ENCODE measurements at places on chromosomes 3 and 15.

DNA sequence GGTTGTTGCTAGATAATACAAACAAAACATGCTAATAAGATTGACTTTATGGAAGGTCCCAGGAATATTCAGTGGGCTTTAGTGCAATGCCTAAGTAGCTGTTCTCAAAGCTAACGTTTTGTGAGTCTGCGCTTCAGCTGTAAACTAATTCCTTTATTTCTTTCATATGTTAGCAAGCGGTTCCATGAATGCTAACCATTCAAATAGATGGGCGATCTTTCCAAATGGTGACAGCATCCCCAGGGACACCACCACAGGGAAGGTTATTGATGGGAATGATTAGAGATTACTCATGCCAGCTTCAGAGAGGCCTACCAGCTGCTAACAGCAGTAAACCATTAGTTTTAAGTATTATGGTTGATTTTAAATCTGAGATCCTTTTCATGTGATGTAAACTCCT, 405.7 kb upstream of the MCTP2 start:
- H3K36me3 ChIP-seq = no peaks in the 10 kb centered on the region
- H3K27me3 ChIP-seq = no peaks in the 10 kb centered on the region
- no peaks in the 10 kb centered on the region for H3K4me1 ChIP-seq
- no peak overlapping the region for H3K4me3 ChIP-seq
- no peak overlapping the region for H3K27ac ChIP-seq
- no peak for DNase-seq

DNA sequence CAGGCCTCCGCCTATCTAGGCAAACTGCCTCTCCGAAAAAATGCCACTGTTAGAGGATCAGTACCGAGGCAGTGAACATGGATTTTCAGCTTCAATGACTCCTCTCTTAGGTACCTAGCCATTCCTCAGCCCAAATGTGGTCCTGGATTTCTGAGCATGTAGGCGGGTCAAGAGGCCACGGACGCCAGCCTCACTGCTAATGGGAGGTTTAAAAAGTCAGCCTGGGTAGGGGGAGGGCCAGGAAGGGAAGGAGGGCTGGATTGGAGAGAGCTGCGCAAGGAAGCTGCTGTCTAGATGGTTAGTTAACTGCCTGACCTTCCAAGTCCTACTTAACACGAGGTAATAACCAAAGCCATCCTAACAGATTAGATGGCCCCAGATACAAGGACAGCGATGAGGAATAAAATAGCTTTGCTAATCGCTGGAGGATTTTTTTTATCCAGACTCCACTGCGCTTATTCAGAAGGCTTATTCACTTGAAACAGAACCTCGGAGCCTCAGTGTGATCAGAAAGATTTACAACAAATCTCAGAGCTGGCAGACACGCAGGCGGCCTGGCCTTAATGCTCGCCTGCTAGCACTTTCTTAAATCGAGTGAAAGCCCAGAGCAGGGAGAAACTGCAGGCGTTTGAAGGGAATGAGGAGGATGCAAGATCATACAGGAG, 34.3 kb downstream of the TLE3 start:
- no peaks in the 10 kb centered on the region for H3K4me1 ChIP-seq
- H3K27me3 ChIP-seq = no peaks in the 10 kb centered on the region
- no peak overlapping the region for H3K4me3 ChIP-seq
- DNase-seq = no peak
- H3K27ac ChIP-seq = no peak overlapping the region

GRCh38 chr3:12796171-12797123, at the start of gene CAND2:
TSS of gene CAND2 (plus strand) at chr3:12796680. CDS start at chr3:12796721, 41 bp downstream.
- H3K4me1 ChIP-seq = no peaks in the 10 kb centered on the region
- DNase-seq = no peak
- no peak within 1 kb of the TSS for H3K27ac ChIP-seq
- peak within 1 kb of the TSS; percentile 48 for H3K4me3 ChIP-seq

- no peak for DNase-seq
- peaks cover 3% of the 10 kb centered on the region for H3K4me1 ChIP-seq
- no peak overlapping the region for H3K27ac ChIP-seq
- no peaks in the 10 kb centered on the region for H3K36me3 ChIP-seq
Measured at GRCh38 chr3:187139895-187140253, 578 bp upstream of the RPL39L start.

- no peak for DNase-seq
- H3K4me3 ChIP-seq = no peak overlapping the region
- H3K27ac ChIP-seq = no peak overlapping the region
- no peaks in the 10 kb centered on the region for H3K27me3 ChIP-seq
- no peaks in the 10 kb centered on the region for H3K4me1 ChIP-seq
Measured at GRCh38 chr15:42373274-42373673, 14.0 kb downstream of the CAPN3 start.

DNA sequence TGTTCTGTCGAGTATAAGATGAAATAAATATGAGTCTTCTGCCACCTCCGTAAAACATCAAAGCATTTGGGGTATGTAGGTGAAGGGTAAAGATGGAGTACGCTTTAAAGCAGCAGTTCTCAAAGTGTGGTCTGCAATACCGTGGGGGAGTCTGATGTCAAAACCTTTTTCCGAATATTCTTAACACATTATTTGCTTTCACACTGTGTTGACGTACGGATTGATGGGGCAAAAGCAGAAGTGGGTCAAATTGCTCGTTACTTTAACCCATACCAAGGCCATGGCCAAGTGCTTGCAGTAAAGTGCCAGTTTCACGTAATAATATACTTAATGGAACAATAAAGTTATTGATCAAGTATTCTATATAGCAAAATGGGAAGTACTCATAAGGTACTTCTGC, 36.3 kb downstream of the PAK2 start:
- H3K36me3 ChIP-seq = peaks cover 7% of the 10 kb centered on the region
- H3K4me1 ChIP-seq = no peaks in the 10 kb centered on the region
- no peak overlapping the region for H3K27ac ChIP-seq
- no peaks in the 10 kb centered on the region for H3K27me3 ChIP-seq

DNA sequence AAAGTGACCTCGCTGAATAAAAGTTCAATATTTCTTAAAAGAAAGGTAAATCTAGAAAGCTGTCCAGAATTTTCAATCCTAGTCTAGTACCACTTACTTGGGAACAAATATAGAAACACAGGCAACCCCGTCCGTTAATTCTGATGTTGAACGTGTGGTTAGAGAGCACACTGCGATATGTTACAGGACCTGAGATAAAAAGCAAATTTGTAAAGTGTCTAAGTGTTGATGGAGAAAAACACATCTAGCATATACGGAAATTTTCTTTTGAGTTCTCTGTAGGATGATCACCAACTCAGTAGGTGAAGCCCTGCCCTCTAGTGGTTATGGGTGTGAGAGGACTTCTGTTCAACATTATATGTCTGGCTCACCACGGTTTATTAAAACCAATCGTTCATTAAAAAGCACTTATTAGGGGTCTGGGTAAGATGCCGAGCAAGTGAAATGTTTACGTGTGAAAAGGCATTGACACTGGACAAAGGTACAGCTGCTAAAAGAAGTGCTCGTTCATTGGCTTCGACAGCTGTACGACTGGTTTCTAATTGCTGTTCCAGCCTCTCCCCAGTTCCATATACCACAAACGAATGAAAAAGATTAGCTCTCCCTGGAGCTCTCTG, 1.0 kb upstream of the ATP2C1 start:
- H3K4me1 ChIP-seq = peaks cover 8% of the 10 kb centered on the region
- H3K27ac ChIP-seq = peak overlapping the region; percentile 73
- no peaks in the 10 kb centered on the region for H3K27me3 ChIP-seq
- peak overlapping the region; percentile 98 for H3K4me3 ChIP-seq

- H3K4me1 ChIP-seq = no peaks in the 10 kb centered on the region
- DNase-seq = peak; percentile 83
- H3K27me3 ChIP-seq = no peaks in the 10 kb centered on the region
- no peak overlapping the region for H3K27ac ChIP-seq
- no peaks in the 10 kb centered on the region for H3K36me3 ChIP-seq
Measured at GRCh38 chr3:190883973-190884832, 21.7 kb upstream of the GMNC start.

GRCh38 chr3:79032686-79033318, 735.0 kb downstream of the ROBO1 start:
- H3K4me1 ChIP-seq = no peaks in the 10 kb centered on the region
- DNase-seq = peak; percentile 67
- H3K36me3 ChIP-seq = no peaks in the 10 kb centered on the region
- no peak overlapping the region for H3K27ac ChIP-seq

DNA sequence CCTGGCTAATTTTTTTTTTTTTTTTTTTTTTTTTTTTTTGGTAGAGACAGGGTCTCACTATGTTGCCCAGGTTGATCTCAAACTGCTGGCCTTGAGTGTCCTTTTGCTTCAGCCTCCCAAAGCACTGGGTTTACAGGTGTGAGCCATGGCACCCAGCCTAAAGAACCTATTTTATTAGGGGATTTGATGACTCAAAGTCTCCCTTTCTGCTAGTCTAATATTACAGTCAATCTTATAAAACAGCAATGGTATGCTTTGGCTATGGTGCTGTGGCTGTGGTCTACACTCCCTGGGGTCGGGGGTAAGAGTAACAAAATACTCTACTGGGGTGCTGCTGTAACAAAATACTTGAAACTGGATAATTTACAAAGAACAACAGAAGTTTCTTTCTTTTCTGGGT, 44.8 kb downstream of the ZNF589 start:
- no peaks in the 10 kb centered on the region for H3K27me3 ChIP-seq
- H3K4me3 ChIP-seq = no peak overlapping the region
- no peak for DNase-seq
- H3K4me1 ChIP-seq = no peaks in the 10 kb centered on the region

GRCh38 chr3:168495270-168495669, 399.5 kb upstream of the GOLIM4 start:
- H3K27me3 ChIP-seq = no peaks in the 10 kb centered on the region
- no peak for DNase-seq
- H3K27ac ChIP-seq = no peak overlapping the region
- H3K36me3 ChIP-seq = no peaks in the 10 kb centered on the region
- no peak overlapping the region for H3K4me3 ChIP-seq

DNA sequence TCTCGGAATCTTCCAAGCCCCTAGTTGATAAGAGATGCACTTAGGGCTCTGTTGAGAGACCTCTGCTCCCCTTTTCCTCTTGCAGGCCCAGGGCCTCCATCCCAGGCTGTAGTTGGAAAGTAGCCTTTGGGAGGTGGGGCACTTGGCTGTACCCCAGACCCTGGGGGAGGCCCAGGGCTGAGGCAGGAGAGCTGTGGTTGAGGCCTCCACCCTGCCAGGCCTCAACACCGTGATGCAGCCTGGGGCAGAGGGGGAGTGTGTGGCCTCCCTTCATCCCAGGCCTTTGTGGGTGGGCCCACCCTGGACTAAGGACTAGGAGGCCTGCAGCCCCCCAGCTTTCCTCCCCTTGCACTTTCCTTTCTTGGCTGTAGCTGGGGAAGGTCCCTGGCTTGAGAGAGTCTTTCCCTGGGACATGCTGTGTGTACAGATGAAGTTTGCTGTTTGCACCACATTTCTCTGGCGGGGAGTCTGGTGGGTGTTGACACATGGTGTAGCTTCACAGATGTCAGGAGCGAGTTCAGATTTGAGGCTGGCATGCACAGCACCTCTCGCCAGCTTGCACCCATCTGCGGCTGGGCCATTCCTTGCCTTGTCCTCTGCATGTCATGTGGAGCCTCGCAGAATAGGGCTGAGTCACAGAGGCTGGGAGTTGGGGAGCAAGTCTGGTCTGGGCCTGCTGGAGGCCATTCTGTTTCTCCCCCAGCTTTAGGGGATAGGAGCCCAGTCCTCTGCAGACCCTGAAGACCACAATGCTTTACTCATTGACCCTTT, 13.7 kb downstream of the PLEKHO2 start:
- DNase-seq = no peak
- no peaks in the 10 kb centered on the region for H3K4me1 ChIP-seq
- no peak overlapping the region for H3K27ac ChIP-seq
- H3K4me3 ChIP-seq = no peak overlapping the region
- H3K36me3 ChIP-seq = peaks cover 6% of the 10 kb centered on the region
- no peaks in the 10 kb centered on the region for H3K27me3 ChIP-seq

- H3K27me3 ChIP-seq = no peaks in the 10 kb centered on the region
- no peaks in the 10 kb centered on the region for H3K36me3 ChIP-seq
- no peak for DNase-seq
Measured at GRCh38 chr3:123627673-123628670, 43.1 kb upstream of the HACD2 start.

- no peaks in the 10 kb centered on the region for H3K36me3 ChIP-seq
- no peaks in the 10 kb centered on the region for H3K27me3 ChIP-seq
- no peak overlapping the region for H3K27ac ChIP-seq
- no peak for DNase-seq
- no peak overlapping the region for H3K4me3 ChIP-seq
Measured at GRCh38 chr3:33152363-33153360, 38.8 kb downstream of the CRTAP start.

- H3K36me3 ChIP-seq = no peaks in the 10 kb centered on the region
- H3K4me1 ChIP-seq = no peaks in the 10 kb centered on the region
- no peak for DNase-seq
- no peak overlapping the region for H3K4me3 ChIP-seq
Measured at GRCh38 chr3:36771931-36772330, 7.6 kb upstream of the DCLK3 start.

DNA sequence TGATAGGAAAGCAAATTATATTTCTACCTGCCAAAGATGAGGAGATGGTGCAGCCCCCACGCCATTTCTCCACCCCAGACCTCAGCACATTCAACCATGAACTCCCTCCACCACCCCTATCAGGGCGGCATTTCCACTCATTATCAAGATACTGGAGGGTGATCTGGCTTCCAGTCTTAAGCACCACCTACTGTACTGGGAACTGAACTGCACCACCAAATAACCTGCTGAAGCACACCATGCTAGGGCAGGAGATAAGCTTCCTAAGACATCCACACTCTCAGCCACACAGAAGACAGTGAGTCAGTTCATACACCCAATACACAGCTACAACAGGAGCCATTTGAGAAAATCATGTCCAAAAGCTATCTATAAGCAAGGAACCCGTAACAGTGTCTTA, 98.8 kb downstream of the FGF7 start:
- H3K27ac ChIP-seq = no peak overlapping the region
- DNase-seq = no peak
- no peaks in the 10 kb centered on the region for H3K27me3 ChIP-seq
- no peaks in the 10 kb centered on the region for H3K4me1 ChIP-seq
- H3K36me3 ChIP-seq = no peaks in the 10 kb centered on the region
- no peak overlapping the region for H3K4me3 ChIP-seq

DNA sequence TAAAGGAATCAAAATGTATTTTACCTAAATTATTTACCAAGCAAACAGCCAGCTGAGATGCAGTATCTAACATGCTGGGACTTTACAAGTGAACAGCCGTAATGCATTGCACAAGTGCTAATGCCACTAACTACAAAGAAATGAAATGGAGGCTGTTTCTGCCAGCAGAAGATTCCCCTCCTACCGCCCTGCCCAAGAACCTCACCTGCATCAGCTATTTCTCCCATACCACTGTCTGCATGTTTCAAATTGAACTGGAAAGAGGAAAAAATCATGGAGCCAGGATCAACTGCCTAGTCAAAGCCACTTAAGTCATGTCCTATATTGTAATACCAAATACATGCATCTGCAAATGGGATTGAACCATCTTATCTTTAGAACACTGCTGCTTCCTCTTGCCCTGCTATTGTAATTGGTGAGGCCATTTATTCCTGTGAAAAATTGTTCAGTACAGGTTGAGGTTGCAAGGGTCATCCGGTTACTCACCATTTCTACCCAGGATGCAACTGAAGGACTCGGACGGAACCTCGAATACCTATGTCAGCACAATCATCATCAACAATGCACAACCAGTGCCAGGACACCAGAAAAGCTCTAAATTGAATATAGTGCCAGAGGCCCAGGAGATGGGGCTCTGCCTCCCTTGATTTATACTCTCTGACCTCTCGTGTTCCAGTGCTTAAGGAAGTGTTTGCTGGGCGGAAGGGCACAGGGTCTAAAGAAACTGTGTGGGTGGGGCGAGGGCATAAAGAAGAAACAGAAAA, 27.5 kb downstream of the ANXA2 start:
- no peaks in the 10 kb centered on the region for H3K27me3 ChIP-seq
- no peaks in the 10 kb centered on the region for H3K4me1 ChIP-seq
- DNase-seq = no peak
- no peak overlapping the region for H3K4me3 ChIP-seq
- no peak overlapping the region for H3K27ac ChIP-seq
